ENCODE measurements at places on chromosomes 4 and X.

DNA sequence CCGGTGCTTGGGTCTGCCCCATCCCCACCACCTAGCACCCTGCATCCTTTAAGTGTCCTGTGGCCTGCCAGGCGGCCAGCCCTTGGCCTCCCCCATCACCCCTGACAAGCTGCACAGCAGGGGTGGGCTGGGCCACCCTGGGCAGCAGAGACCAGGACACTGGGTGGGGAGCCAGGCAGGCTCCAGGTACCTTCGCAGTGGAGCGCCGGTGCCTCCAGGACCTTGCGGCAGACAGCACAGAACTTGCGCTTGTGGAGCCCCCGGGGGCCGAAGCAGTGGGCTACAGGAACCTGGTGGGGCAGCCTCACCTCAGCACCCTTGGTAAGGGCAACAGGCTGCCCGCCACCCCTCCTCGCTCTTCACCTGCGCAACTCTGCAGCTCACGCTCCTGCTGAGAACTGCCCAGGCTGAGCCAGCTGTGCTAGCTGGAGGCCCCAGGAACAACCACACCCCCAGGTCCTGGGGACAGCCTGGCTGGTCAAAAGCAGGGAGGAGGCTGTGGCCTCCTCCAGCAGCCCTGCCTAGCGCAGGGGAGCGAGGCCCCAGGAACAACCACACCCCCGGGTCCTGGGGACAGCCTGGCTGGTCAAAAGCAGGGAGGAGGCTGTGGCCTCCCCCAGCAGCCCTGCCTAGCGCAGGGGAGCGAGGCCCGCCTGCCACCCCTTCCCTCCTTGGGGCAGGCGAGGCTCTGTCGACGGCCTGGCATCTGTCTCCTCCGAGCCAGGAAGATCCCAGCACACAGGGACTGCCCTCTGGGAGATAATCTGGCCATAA, 4.6 kb downstream of the DGKQ start:
- DNase-seq, result no peak

GRCh38 chr4:56215141-56215783, 172.0 kb downstream of the AASDH start:
- DNase-seq, result no peak

GRCh38 chrX:135984256-135984655, 979 bp upstream of the SLC9A6 start:
- DNase-seq, result no peak

- DNase-seq, result no peak
Measured at GRCh38 chr4:105241451-105241850, 94.8 kb downstream of the TET2 start.

GRCh38 chr4:128517739-128518510, 230.3 kb upstream of the PGRMC2 start:
- no peak for DNase-seq

- DNase-seq, result no peak
Measured at GRCh38 chrX:116841290-116841689, 378.5 kb upstream of the CT83 start.

- no peak for DNase-seq
Measured at GRCh38 chr4:8278009-8278395, 8.4 kb downstream of the HTRA3 start.

DNA sequence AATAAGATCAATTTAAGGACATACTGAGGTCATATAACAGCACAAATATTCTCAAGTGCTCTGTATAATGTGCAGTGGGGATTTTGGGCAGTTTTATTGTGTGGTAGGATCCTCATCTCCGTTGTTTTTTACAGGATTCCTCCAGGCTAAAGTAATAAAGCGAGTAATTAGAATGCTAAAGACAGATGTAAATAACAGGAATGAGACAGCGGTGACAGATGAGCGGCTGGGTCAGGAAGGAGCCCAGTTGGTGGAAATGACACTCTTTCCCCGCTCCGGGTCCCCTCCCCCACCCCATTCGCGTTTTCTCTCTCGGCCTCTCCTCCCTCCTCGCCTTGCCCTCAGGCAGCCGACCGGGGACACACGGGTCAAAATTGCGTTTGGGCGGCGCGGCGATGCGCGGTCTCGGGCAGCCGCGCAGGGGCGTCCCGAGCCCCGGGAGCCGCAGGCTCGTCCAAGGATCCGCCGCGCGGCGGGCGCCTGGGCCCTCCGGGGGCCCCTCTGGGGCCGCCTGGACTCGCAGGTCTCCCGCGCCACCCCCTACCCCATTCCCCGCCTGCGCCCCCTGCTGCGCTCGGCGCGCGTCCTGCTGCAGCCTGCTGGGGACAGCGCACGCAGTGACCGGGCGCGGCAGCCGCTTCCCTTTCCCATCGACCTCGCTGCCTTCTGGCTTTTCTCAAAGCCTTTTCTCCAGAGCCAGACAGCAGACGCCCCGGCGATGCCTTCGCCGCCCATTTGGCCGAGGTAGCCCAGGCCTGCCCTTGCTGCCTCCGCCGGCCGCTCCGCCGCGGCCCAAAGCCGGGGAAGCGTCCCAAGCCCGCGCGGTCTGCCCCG, 16.2 kb downstream of the POU4F2 start:
- no peak for DNase-seq

- no peak for DNase-seq
Measured at GRCh38 chr4:173417833-173418232, 18.9 kb upstream of the SCRG1 start.

GRCh38 chr4:144465546-144465945, 180.4 kb upstream of the HHIP start:
- no peak for DNase-seq

All from stimulated activated CD4-positive, alpha-beta T cell treated with anti-CD3 and anti-CD28 coated beads, Interleukin-2, amount 100 ng/mL, for 24 hours (primary cell).